NCI-H187 (cell line): ENCODE measurements at places on chromosomes 6 and 20.

DNA sequence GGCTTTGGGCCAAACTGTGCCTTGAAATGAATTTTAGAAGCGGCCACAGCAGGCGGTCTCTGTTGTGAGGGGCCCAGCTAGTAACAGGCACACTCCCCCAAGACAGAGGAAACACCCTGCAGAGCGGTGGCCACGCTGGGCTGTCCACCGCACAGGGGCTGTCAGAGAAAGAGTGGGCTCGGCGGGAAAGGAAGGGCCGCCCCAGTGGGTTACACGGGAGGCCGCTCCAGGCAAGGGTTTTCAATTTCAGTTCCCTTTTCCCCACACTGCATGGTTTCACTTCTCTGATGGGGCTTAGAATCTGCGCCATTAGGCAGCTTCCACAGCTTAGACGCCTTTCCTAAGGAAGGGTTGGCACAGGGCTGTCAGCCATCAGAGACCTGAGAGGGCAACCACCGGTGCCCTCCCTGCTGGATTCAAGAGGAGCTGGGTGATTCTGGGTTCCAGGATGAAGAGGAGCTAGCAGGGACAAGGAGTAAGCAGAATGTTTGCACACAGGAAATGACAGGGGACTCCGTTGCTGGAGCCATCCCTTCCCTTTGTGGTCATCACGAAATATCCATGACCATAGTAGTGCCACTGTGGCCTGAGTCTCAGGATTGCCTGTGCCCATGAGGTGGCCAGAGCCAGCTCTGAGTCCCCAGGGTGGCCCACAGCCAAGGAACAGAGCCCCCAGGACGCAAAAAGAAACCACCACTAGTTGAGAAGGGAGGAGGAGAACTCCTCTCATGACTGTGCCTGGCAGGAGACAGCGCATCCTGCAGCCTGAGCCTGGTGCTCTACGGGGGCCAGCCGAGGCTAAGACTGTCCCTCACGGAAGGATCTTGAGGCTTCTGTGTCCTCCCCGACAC is 282.7 kb downstream of the NRN1 start:
- DNase-seq, result no peak

- DNase-seq, result no peak
Observed at GRCh38 chr6:5667737-5668136, 339.0 kb downstream of the NRN1 start.

DNA sequence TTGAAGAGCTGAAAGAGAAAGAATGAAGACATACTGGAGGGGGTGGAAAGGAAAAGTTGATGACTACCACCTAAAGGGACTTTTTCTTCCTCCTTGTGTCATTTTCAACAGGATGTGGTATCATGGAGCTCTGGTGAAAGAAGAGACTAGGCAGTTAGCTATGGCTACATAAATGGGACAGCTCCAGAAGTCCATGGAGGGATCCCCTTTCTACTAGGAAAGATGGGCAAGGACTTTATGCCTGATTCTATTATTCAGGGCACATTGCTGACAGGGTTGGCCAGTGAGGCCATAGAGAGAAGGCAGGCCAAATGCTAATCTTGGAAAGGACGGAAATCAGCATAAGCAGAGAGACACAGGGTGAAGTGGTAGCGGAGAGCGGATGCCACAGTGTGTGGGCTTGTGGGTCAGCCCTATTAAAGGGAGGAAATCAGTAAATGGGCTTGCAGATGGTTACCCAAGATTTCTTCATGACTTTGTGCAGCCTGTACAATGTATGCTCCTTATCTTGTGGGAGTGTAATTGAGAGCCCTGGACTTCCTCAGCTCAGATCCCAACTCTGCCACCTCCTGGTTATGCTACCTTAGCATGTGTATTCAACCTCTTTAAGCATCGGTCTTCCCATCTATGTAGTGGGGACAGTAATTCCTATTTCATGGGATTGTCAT is 77.4 kb upstream of the TMEM170B start:
- no peak for DNase-seq

DNA sequence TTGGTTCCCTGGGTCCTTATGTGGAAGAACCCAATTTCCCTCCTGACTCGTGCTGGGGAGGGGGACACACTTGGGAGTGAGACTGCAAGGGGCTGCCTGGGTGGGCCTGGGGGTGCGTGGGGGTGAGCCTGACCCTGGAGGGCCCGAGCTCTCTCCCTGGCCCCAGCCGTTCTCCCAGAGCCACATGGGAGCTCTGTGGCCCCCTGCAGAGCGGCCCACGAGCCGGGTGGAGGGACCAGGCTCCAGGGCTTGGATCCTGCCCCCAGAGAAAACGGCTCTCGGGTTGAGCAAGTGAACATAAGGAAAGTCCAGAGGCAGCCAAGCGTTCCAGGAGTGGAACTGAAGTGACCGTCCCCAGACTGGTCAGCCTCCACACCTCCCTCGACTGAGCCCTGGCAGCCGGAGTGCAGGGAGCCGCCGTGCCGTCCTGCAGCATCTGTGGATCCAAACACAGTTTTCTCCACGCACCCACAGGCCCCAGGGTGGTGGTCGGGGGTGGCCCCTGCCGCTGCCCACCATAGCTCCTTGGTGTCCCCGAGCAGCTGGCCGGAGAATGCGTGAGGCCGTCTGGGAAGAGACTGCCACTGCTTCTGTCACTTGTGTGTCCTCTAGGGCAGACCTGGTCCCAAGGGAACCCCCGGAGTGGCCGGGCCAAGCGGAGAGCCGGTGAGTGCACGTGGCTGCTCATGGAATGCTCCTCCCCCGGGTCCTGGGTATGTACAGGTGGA is 10.6 kb downstream of the COL9A3 start:
- DNase-seq, result no peak

DNA sequence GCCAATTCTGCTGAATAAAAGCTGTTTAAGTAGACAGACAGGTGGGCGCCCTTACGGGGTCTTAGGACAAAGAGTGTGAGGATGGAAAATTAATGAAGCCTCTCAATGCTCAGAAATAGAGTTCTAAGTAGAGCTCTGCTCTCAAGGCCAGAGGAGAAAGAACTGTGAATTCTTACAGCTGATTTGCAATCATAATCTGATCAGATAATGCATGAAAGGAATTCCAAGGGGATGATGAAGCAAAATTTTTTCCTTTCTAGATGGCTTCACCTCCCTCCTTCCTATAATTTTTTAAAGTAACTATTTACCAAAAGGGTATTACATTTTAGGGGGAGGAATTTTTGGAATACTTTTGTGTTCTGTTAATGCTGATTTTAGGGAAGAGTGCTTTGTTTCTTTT is 308.1 kb upstream of the HS3ST5 start:
- DNase-seq, result no peak

DNA sequence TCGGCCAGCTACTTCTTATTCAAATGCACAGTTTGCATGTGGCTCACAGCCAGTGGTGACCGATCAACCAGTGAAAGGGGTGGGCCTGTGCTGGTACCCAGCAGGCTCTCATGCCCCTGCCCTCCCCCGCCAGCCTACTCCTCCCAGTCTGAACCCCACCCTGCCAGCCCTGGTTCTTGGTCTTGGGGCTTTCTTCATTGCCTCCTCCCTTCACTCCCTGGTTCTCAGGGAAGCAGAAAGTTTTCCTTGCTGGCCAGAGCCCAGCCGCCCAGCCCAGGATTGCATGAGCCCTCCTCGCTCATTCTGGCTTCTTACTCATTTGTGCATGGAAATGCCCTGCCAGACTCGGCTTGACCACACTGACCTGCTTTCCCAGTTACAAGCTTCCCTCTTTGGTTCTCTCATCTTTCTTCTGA is 40.8 kb downstream of the KCNK17 start:
- DNase-seq, result no peak

- peak; percentile 86 for DNase-seq
Observed at GRCh38 chr6:33299237-33299944, 649 bp upstream of the RGL2 start.

DNA sequence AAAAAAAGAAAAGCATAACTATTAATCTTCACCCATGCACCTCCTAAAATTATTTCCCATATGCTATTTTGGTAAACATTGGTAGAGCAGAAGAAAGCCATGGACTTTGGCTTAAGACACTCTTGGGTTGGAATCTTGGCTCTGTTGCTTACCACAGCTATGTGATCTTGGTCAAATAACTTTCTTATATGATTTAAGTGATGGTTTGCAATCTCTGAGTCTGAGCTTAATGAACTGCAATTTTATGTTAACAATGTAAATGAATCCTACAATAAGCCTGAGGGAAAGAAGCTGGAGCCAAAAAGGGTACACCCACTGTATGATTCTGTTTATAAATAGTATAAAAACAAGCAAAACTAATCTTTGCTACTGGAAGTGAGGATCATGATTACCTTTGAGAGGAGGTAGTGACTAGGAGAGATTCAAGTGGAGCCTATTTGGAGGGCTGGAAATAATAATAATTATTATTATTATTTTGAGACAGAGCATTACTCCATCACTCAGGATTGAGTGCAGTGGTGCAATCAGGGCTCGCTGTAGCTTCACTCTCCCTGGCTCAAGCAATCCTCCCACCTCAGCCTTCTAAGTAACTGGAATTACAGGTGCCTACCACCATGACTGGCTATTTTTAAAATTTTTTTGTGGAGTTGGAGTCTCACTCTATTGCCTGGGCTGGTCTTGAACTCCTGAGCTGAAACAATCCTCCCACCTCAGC is 34.5 kb downstream of the ABRACL start:
- DNase-seq, result no peak

DNA sequence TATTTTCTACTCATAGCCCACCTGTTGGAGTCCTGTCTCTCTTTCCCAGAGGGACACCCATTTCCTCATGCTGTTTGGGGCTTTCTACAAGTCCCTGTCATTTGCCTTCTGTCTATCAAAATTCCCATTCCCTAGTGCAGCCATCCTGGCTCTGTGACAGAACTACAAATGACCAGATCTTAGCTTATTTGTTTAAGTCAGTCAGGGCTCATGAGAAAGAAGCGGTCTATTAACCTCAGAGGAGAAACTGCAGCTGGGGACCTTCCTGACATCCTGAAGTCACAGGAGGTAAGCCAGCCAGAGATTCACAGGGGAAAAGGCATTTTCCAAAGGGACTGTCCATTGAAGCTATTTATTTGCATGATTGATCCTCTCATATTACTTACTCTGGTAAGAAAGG is 1.7 kb upstream of the COL9A1 start:
- no peak for DNase-seq

- DNase-seq, result no peak
Observed at GRCh38 chr6:28922821-28923317, 916 bp downstream of the TRIM27 start.

GRCh38 chr6:94099072-94099471 is 679.7 kb upstream of the EPHA7 start:
- no peak for DNase-seq

DNA sequence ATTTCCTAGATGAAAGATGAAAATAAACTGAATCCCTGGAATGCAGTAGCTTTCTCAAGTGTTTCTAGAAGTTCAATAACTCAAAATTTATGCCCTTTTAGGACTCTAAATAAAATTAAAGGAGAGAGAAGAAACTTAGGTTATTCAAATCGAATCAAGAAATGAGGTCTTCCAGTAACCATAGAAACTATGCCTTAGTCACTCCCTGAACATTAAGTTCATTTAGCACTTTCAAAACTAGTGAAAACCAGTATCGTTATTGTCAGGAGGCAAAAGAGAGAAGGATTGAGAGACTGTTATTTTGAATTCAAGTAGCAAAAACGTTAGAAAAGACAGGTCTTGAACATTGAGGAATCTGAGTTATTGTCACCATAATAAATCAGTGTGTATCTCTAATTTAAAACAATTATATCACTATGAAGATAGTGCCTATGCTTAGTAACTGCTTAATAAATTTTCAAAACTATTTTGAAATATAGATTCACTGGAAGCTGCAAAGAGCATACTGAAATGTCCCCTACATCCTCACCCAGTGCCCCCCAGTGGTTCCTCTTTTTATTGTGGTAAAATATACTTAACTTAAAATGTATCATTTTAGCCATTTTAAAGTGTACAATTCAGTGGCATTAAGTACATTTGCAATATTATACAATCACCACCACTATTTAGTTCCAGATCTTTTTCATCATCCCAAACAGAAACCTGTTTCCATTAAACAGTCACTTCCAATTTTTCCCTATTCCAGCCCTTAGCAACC is 4.6 kb downstream of the RPP21 start:
- DNase-seq, result no peak

- no peak for DNase-seq
Observed at GRCh38 chr6:44068607-44069296, 58.5 kb downstream of the MRPL14 start.

DNA sequence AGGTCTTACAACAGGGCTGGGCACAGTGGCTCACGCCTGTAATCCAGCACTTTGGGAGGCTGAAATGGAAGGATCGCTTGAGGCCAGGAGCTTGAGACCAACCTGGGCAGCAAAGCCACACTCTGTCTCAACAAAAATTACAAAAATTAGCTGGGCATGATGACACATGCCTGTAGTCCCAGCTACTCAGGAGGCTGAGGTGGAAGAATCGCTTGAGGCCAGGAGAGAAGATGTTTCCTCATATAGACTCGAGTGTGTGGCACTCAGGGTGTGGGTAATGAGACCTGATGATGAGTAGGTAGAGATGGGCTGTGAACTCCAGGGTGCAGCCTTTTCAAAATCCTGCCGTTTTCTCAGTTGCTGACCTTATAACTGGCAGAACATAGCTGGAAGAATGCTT is 125.3 kb upstream of the FOXO3 start:
- DNase-seq, result no peak

DNA sequence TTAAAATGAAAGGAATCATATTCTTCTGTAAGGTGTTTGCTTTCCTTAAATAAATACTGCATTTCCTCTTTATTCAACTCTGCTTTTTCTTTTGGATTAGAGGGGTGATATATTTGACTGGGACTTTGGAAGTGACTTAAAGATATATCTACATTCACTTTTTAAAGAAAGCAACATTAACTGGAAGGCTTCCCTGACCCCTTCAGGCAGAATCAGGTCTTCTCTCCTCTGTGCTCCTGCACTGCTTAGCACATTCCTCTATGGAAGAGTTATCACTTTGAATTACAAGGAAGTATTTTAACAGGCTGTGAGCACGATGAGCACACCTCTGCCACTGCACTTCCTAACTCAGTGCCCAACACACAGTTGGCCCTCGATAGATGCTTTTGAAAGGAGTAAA is 59.2 kb upstream of the POU3F2 start:
- no peak for DNase-seq

- DNase-seq, result no peak
Observed at GRCh38 chr6:108222064-108222463, 38.8 kb downstream of the SNX3 start.

- no peak for DNase-seq
Observed at GRCh38 chr20:14986026-14986655, 648.7 kb upstream of the FLRT3 start.

GRCh38 chr6:23301556-23301955 is 732.2 kb downstream of the HDGFL1 start:
- no peak for DNase-seq

- no peak for DNase-seq
Observed at GRCh38 chr6:121548131-121548530, 112.7 kb downstream of the GJA1 start.

DNA sequence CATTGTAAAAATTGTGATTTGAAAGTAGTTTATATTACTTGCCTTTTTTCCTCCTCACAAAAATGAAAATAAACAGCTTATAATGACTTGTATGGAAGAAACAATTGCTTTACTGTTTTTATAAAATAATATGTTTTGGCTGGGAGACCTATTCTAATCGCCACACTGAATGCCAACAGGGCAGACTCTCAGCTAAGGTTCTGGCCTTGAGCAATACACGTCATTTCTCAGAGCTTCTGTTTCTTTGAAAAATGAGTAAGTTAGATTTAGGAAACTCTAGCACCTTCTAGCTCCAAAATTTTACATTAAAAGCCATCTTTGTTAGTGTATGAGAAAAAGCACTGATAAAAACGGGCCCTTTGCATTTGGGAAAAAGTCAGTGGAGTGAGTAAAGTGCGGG is 166.6 kb downstream of the ARID1B start:
- no peak for DNase-seq

GRCh38 chr6:56552187-56553130 is 90.2 kb downstream of the DST start:
- no peak for DNase-seq

GRCh38 chr6:54003316-54003715 is 107.9 kb upstream of the MLIP start:
- DNase-seq, result no peak
